Epithelial cell of esophagus (primary cell): ENCODE measurements at places on chromosomes 5 and 9.
A peak's percentile ranks its signal among the peaks of the same experiment; 100 is the strongest.

DNA sequence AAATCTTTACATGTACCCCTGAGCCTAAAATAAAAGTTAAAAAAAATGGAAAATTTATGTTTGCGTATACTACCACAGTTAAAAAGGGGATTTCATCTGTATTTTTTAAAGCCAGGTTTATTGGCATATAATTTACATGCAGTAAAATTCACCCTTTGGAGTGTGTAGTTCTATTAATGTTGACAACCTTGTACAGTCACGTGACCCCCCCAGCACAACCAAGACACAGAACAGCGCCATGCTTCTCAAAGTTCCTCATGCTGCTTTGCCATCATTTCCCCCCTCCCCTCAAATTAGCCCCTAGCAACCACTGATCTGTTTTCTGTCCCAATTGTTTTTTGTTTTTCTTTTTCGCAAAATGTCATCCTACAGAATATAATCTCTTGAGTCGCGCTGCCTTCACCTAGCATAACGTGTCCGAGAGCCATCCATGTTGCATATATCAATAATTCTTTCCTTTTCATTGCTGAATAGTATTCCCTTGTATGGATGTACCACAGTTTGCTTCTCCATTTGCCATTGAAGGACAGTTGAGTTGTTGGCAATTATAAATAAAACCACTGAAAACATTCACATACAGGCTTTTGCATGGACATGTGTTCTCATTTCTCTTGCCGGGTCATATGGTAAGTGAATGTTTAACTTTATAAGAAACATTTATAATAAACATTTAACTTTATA lies 105.3 kb downstream of the LHX2 start:
- no peak for DNase-seq

- no peak for DNase-seq
Observed at GRCh38 chr5:126914801-126915436, 115.4 kb downstream of the MARCHF3 start.

DNA sequence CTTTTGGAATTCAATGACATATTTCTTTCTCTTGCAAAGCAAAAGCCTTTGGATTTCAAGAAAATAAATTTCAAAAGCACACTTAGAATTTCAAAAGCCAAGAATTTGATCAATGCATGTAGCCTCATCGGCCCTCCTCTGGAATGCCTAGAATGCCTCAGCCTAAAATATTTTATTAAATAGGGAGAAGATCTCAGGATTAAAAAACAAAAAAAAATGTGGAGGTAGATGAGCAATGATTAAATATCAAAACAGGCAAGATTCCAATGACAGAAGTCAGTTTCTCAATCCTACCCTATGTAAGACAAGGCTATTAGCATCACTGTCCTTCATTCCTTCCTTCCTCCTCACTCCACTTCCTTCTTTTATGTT lies 169.0 kb downstream of the CDH6 start:
- no peak for DNase-seq

- no peak for DNase-seq
Observed at GRCh38 chr9:81819859-81820546, 108.2 kb upstream of the SPATA31D4 start.

- no peak for DNase-seq
Observed at GRCh38 chr9:36808251-36808650, 225.8 kb downstream of the PAX5 start.

DNA sequence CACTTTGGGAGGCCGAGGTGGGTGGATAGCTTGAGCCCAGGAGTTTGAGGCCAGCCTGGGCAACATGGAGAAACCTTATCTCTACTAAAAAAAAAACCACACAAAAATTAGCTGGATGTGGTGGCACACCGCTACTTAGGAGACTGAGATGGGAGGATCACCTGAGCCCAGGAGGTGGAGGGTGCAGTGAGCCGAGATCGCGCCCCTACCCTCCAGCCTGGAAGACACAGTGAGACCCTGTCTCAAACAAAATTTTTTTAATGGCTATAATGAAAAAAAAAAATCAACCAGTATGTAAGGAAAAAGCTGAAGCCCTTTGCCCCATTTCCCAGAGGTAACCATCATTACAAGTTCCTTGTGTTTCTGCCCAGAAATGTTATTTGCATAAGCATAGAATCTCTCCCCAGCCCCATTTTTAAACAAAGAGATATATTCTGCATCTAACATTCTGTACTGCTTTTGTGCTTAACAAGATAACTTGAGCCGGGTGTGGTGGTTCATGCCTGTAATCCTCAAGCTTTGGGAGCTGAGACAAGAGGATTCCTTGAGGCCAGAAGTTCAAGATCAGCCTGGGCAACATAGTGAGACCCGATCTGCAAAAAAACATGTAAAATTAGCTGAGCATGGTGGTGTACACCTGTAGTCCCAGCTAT lies 35.1 kb upstream of the KCNIP1 start:
- DNase-seq: no peak

- DNase-seq: no peak
Observed at GRCh38 chr9:84368601-84369000, 28.0 kb upstream of the SLC28A3 start.

DNA sequence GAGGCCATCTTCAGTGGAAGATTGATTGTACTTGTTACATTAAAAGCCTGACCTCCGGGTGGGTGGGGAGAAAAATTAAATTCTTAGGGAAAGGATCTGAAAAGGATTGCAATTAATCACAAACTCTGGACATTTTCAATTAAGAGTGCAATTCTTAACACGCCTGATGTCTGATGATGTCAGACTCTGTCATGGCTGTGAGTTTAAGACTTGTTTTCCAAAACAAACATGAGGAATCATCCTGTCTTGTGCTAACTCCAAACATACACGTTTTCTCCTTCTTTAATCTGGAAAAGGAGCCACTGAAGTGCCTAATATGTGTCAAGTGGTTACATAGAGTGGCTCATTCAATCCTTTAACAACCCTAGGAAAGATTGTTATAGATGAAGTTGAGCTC lies 60.4 kb upstream of the SMIM23 start:
- peak; percentile 60 for DNase-seq

- DNase-seq: no peak
Observed at GRCh38 chr5:135269199-135269598, 129.8 kb downstream of the MACROH2A1 start.

- DNase-seq: no peak
Observed at GRCh38 chr5:32165597-32165996, 8.5 kb downstream of the GOLPH3 start.

GRCh38 chr5:6468104-6468503 lies 19.4 kb downstream of the UBE2QL1 start:
- DNase-seq: no peak

DNA sequence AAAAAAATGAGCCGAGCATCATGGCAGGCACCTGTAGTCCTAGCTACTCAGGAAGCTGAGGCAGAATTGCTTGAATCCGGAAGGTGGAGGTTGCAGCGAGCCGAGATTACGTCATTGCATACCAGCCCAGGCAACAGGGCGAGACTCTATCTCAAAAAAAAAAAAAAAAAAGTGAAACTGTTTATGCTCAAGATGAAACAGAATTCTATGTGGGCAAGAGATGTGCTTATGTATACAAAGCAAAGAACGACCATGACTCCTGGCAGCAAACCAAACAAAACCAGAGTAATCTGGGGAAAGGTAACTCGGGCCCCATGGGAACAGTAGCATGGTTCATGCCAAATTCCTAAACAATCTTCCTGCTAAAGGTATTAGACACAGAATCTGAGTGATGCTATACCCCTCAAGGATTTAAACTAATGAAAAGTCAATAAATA lies 32.6 kb upstream of the PLAC8L1 start:
- peak; percentile 67 for DNase-seq

- no peak for DNase-seq
Observed at GRCh38 chr5:65041296-65042158, 272.8 kb downstream of the CWC27 start.

GRCh38 chr5:80083101-80083890 lies 48.1 kb downstream of the THBS4 start:
- peak; percentile 75 for DNase-seq

DNA sequence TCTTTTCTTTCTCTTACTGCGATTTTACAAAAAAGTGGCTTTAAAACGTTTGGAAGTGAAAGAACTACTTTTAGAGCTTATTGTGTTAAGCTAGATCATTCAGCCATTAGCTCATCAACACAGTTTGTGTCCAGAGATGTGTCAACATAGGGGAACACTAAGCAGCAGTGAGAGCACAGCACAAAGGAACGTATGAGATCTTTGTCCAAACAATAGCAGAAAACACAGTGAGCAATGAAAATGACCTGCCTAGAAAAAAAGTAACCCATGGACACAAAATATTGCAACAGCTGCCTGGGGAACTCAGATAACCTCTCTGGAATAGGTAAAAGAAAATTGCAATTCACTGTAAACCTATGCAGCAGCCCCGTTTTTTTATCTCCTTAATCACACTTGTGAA lies 372.5 kb downstream of the ARHGEF28 start:
- DNase-seq: peak; percentile 61

- DNase-seq: no peak
Observed at GRCh38 chr9:72458153-72458552, 63.3 kb upstream of the TMC1 start.

GRCh38 chr5:151665613-151666012 lies 21.1 kb downstream of the SPARC start:
- DNase-seq: no peak

DNA sequence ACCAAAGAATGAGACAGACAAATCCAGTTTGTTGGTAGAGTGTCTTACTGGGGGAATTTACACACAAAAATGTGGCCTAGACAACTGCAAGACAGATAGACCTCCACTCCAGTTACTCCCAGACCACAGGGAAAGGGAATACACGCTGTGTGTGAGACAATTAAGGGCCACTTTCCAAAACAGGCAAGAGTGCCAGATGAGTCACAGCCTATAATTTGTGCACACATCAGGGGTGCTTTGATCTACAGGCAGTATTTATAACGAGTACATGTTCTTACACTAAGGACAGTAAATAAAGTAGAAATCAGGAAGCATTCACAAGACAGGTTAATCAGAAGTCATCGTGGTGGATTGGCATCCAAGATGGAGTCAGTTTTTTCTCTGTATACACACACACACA lies 114.8 kb downstream of the ZNF622 start:
- no peak for DNase-seq

DNA sequence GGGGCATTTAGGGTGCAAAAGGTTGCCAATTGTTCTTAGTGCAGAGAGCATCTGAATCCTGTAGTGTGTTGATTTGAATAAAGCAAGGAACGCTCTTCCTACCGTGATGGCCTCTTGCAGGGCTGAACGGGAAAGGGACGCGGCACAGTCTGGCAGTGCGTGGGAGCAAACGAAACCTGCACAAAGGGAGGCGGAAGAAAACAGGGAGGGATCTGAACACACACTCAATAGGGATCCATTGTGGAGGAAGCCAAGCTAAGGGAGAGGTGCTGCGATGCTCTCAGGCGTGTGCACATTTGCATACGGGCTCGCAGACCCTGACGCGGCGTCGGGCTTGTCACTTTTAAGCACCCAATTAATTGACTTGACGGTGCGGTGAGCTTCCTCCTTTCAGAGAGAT lies 414.0 kb upstream of the IRX1 start:
- DNase-seq: no peak

DNA sequence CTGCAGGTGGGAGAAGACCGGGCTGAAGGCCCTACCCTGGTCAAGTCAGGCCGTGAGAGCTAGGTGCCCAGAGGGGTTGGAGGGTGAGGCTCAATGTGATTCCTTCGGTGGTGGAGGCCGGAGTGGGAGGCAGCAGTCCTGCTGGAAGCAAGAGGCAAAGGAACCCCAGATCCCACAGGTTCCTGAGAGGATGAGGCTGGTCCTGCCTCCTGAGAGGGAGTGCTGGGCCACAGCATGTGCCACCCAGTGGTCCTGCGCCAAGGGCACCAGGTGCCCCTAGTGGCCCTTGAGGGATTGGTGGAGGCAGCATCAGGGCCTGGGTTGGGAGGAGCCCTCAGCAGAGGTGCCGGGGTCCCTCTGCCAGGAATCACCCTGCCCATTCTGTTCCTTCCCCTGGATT lies 59.1 kb downstream of the BARX1 start:
- DNase-seq: no peak

DNA sequence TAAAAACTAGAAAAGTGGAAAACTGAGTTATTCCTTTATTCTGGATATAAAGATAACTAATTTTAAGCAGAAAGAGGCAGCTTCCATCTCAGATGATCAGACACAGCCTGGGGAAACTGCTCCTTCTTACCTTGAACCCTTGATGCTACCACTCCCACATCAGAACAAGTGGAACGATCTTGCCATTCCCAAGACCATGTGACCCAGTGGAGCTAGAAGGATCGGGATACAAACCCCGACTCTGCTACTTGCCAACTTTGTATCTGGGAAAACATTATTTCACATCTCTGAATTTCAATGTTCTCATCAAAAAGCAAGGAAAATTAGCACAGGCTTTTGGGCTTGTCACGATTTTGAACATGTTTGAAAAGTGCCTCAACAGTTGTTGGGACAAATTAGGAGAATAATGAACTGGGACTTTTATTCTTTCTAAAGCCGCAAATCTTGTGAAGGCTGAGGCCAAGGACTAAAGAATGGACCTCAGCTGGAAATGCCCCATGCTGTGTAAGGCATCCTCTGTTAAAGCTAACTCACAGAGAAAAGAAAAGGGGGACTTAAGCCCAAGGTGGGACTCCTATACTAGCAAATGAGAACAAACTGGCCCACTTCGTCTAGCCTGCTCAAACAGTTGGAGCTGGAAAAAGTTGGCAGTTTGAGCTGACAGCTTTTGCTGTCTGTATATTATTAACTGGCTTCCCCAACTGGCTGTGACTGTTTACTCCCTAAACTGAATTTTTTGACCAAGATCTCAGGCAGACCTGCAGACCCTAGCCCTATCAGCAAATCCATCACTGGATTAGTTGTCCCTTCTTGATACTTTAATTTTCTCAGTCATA lies 552.3 kb downstream of the EFNA5 start:
- DNase-seq: no peak

- peak; percentile 61 for DNase-seq
Observed at GRCh38 chr9:91451431-91452270, 28.0 kb upstream of the NFIL3 start.

DNA sequence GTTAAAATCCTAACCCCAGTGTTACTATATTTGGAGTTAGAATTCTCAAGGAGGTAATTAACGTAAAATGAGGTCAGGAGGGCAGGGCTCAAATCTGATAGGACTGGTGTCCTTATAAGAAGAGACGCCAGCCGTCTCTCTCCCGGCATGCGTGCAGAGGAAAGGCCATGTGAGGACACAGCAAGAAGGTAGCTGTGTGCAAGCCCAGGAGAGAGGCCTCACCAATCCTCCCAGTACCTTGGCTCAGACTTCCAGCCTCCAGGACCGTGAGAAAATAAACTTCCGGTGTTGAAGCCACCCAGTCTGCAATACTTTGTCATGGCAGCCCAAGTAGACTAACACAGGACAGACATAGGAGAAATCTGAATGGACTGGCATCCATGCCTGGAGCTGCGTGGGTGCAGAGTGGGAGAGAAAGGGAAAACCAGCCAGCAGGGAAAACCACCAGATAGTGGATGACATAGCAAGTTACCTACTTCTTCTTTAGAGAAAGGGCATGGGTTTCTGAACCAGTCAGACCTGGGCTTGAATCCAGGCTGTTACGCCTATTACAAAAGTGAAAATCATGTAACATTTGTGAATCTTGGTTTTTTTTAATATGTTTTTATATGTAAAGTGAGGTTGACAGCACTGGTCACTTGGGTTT lies 89.2 kb downstream of the FSTL4 start:
- DNase-seq: no peak

DNA sequence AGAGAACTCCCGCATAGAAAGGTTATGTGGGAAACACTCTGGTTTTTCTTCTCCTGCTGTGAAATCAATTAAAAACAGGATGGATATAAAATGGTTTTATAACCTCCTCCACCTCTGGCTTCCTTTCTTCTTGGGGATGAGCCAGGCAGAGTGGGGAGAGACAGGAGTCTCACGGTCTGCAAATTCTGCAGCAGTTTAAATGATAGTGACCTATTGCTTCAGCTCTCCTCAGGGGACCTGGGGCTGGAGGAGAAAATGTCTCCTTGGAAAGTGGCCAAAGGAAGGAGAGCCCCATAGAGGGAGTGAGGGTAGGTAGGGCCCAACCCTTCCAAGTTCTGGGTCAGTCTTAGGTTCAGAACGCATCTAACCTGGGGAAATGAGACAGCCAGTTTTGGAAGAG lies 118.8 kb downstream of the MTX3 start:
- no peak for DNase-seq
